ENCODE measurements at places on chromosomes 16 and 17.
A peak's percentile ranks its signal among the peaks of the same experiment; 100 is the strongest.

GRCh38 chr17:78279360-78279990, 48.0 kb downstream of the TMEM235 start:
- no peak for DNase-seq

DNA sequence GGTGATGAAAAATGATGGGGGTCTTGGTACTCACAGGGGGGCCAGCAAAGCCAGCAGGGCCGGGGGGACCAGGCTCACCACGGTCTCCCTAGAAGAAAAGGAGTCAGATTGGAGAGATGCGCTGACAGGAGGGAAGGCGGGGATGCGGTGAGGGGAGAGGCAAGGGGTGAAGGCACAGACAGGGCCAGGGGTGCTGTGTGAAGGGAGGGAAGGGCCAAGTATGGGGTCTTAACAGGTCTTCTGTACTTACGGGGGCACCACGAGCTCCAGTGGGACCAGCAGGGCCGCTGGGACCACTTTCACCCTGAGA, 11.2 kb downstream of the COL1A1 start:
- DNase-seq = no peak

- no peak for DNase-seq
These were observed 340.2 kb upstream of the SOX9 start for GRCh38 chr17:71780596-71780995.

DNA sequence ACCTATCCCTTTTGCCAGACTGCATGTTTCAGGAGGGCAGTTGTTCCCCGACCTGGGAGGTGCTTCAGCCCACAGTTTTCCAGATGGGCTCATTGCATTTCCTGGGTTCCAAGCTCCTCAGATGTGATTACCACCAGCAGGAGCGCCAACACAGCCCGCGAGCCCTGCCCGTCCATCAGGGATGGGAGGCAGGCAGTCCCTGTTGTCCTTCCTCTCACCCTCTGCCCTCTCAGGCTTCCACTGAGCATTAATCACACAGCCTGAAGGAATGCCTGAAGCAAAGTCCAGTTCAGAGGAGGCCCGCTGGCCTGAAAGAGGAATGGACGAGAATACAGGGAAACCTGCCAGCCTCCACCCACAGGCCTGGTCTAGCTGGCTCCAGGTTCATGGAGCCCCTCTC, 256.3 kb upstream of the SDK2 start:
- no peak for DNase-seq

- DNase-seq = no peak
These were observed 7.0 kb upstream of the ZKSCAN2 start for GRCh38 chr16:25264597-25264996.

- no peak for DNase-seq
These were observed 3.5 kb downstream of the FMNL1 start for GRCh38 chr17:45225051-45225700.

- no peak for DNase-seq
These were observed 180.7 kb upstream of the CACNG5 start for GRCh38 chr17:66654106-66654740.

GRCh38 chr17:40004712-40005111, 10.5 kb upstream of the CSF3 start:
- no peak for DNase-seq

- no peak for DNase-seq
These were observed 13.5 kb downstream of the SDR42E1 start for GRCh38 chr16:81997738-81998137.

- DNase-seq = no peak
These were observed 59.0 kb upstream of the MED9 start for GRCh38 chr17:17417718-17418181.

DNA sequence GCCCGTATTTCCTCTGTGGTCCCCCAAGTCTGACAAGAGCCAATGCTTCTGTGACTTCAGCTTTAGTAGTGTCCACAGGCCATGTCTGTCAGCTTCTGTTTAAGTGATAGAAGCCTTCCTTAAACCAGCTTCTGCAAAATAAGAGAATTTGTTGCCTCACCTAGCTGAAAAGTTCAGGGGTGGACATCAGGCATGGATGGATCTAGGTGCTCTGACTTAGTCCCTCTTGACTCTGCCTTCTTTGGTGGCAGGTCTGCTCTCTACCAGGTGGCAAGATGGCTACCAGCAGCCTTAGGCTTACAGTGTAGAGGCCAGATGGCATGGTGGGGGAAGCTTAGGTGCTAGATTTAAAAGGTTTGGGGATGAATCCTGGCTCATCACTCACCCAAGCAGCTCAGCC, 33.7 kb downstream of the KATNIP start:
- DNase-seq = no peak

GRCh38 chr17:6067060-6067459, 3.1 kb upstream of the WSCD1 start:
- DNase-seq = no peak

GRCh38 chr17:55072898-55073297, 104.3 kb downstream of the STXBP4 start:
- no peak for DNase-seq

DNA sequence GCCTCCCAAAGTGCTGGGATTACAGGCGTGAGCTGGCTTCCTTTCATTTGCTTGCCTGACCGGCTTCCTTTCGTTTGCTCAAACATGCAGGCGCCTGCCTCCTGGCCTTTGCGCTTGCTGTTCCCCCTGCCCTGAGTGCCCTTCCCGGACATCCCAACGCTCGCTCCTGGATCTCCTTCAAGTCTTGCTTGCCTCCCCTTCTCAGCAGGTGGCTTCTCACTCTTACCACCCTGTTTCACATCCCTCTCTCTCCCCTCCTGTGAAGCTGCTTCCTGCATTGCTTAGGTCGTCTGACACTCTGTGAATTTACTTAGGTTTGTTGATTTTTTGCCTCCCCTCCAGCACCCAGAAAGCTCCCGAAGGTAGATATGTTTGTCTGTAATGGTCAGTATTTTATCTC, 25.6 kb upstream of the NDRG4 start:
- no peak for DNase-seq

DNA sequence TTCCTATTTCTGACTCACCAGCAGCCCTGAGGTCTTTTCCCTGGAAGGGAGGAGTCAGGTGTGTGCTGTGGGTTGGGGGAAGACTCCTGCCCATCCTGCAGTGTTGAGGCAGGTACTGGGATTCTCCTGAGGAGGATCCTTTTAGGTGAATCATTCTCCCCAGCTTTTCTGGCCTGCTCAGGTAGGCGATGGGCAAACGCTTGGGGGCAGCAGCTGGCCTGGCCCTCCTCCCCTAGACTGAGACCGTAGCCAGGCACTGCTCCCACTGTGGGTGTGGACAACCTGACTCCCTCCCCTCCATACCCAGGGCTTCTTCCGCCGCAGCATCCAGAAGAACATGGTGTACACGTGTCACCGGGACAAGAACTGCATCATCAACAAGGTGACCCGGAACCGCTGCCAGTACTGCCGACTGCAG, 15.1 kb downstream of the GJD3 start:
- DNase-seq = no peak

GRCh38 chr17:30256756-30257506, 21.4 kb upstream of the SLC6A4 start:
- DNase-seq = no peak

DNA sequence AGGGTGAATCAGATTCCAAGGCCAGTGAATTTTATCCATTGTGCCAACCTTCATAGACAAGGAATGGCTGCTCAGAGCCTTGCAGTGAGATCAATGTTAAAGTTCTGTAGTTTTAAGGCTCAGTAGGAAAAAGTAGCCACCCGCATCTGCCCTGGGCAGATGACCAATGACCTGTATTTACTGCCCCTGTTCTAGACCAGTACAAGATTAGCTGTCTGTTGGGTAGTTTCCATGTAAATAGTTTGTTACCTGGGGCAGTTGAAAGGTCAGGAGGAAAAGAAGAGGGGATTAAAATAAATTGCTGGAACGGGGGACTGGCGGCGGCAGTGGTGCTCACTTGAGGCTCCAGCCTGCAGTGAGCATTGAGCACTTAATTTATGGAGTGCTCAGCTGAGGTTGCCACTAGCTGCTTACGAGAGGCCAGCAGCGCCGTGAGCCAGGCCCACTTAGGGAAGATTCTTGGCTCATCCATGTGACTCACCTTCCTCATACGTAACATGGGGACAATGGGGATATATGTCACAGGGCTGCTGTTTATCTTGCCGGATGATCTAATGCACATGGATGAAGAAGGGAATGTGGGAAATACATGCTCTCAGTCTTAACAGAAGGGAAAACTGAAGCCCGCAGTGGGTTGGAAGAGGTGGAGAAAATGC, 10.7 kb upstream of the NOS2 start:
- DNase-seq = no peak

- no peak for DNase-seq
These were observed 708.0 kb upstream of the SOX9 start for GRCh38 chr17:71412803-71413202.

- no peak for DNase-seq
These were observed 107.1 kb downstream of the VPS53 start for GRCh38 chr17:607361-608147.

GRCh38 chr16:73159296-73159695, 111.4 kb upstream of the ZFHX3 start:
- no peak for DNase-seq

- no peak for DNase-seq
These were observed 8.0 kb upstream of the KCNG4 start for GRCh38 chr16:84247844-84248243.

DNA sequence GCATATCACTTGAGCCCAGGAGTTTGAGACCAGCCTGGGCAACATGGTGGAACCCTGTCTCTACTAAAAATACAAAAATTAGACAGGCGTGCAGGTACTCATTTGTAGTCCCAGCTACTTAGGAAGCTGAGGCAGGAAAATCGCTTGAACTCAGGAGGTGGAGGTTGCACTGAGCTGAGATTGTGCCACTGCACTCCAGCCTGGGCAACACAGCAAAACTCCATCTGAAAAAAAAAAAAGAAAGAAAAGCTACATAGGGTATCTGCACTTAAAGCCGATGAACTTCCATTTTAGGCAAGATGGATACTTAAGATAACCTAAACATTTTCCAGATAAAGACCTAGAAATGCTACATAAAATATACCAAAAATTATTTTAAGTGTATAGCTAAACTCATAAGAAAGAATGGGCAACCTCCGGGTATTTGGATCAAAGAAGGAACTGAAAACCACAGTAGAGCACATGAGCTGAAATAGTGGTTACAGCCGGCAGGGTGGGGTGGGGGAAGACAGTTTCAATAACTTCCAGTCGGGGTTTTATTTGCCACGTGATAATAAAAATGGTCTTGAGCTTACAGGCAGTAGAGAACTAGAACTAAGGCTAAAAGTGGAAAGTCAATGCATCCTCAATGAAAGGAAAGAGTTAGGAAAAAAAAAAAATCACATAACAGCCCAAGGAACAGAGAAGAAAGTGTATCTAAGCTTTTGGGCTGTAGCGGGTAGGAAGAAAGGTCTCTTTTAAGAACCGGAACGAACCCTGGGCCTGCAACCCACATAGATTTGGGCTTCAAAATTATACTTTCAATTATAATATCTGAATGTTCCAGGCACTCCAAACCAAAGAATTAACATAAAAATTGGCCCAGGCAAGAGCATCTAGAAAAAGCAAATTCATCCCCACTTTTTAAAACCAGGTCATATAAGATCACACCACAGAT, 53.1 kb downstream of the CFDP1 start:
- DNase-seq = peak; percentile 33

DNA sequence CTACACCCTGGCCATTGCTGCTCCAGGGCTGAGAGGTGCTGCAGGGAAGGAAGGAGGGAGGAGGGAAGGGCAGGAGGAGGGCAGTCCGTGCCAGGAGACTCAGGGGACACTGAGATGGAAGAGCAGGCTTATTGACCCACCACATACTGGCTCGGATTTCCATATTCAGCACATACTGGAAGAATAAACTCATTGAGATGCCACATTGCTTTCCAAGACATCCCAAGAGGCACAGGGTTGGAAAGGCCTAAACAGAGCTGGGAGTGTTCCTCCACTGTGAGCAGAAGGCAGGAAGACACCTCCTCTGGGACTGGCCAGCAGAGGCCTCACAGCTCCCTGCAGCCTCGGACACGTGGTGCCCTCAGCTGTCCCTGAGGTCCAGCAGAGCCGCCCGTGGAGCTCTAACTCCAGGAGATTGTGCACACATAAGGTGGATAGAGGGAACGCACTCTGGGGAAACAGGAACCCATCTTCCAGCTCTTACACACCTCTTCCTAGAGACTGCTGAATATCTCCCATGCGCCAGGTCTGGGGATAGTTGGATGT, 17.4 kb downstream of the CCDC182 start:
- DNase-seq = no peak

GRCh38 chr17:77106874-77107358, 33.9 kb upstream of the SEC14L1 start:
- no peak for DNase-seq

DNA sequence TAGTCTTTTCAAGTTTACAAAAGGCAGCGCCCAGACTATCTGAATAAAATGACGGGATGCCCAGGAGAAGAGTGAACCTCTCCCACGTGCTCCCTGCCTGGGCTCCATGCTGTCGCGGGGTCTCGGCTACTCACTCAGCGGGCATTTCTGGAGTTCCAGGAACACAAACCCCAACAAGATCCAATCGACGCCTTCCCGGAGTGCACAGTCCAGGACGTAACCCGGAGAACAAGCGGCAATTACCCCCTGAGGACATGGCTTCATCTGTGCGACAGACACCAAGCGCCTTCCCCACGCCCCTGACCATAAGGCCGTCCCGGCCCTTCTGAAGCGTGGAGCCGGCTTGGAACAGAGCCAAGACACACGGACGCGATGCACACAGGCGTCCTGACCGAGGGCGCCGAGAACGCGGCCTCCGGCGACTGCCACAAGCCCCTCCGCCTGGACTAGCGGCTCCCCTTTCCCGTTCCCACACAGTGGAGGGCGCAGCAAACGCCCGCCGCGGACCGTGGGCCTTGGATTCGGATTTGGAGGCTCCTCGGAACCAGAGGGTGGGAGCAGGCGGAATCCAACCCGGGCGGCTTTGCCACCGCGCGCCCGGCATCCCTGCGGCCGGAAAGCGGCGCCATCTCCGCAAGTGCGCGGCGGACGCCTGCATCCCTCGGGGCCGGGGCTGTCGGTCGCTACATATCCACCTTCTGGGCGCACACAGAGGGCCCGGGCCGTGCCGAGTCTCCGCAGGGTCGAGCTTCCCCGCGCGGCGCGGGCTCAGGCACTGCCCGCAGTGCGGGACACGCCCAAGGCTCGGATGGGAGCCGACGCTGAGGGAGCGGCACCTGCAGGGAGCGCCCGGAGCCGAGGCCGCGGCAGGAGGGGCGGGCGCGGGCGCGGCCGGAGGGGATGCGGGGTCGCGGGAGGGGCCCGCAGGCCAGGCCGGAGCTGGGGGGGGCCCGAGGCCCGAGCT, 725 bp downstream of the ABCA3 start:
- no peak for DNase-seq

DNA sequence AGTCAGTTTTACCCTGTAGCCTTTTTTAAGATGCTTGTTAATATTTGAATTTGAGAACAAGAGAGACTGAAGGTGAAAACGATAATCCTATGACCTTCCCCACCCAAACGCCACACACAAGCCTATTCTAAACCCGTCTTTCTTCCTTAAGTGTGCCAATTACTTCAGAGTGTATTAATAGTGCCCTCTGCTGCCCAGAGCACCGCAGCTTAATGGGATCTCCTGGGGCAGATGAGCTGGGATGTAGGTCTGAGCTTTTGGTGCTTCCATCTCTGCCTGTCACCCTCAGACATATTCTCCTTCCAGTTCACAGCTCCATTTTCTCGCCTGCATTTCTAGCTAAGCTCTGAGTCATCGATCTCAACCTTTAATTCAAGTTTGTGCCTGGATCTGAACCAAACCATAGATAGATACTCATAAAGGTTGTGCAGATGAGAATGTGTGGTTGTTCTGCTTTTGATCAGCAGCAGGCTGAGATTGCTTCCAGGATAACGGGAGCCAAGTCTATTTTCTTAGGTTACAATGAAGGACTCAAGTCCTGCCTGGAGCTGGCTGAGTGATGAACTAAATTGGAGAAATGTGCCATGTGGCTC, 46.4 kb upstream of the CDH13 start:
- no peak for DNase-seq
